Osteocyte (in vitro differentiated cells): ENCODE measurements at places on chromosomes 1 and 21. TPM values are rescaled to one million over a fixed set of nuclear protein-coding genes. Genes with fewer than 3 reads are reported as not detected.

Gene BCL2L15
- 0.81 and 1.6 TPM in 2 replicates for total RNA-seq

Gene OPRD1
- total RNA-seq = 0.27 and 0.34 TPM in 2 replicates

Gene ACTL8
- total RNA-seq = not detected in 2 replicates

GRCh38 chr21:15241997-15242736, 177.4 kb upstream of the NRIP1 start:
- DNase-seq = no peak

GRCh38 chr1:55331351-55331750, 116.2 kb upstream of the USP24 start:
- DNase-seq = no peak

- no peak for DNase-seq
These were observed 618.4 kb upstream of the USP24 start for GRCh38 chr1:55833529-55834091.

DNA sequence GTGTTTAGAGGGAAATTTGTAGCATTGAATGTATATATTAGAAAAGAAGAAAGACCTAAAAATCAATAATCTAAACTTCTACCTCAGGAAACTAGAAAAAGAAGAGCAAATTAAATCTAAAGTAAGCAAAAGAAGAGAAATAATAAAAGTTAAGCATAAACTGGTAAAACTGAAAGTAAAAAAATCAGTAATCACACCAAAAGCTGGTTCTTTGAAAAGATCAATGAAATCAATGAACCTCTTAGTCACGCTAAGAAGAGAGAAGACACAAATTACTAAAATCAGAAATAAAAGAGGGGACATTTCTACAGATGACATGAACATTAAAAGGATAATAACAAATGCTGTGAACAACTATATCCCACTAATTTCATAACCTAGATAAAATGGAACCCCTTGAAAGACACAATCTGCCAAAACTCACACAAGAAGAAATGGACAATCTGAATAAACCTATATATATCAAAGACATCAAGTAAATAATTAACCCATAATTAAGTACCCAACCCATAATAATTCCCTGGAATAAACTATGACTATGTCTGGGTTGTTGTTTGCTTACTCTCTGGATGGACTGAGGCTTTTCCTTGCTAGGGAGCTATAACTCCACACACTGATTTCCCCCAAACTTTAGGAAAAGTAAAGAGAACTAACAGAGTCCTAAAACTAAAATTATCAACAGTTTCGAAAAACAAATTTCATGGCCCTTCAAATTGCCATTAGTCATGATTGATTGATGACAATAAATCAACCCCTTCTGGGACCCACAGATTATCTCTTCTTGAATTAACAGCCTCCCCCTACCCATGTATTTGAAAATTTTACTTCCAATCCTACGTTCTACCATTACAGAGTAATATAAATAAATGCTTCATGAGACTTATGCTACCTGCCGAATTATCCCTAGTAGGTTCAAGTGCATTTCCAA, 2.8 kb upstream of the CDC73 start:
- DNase-seq = no peak

- DNase-seq = no peak
These were observed 96.4 kb upstream of the RAB3GAP2 start for GRCh38 chr1:220368352-220369265.

DNA sequence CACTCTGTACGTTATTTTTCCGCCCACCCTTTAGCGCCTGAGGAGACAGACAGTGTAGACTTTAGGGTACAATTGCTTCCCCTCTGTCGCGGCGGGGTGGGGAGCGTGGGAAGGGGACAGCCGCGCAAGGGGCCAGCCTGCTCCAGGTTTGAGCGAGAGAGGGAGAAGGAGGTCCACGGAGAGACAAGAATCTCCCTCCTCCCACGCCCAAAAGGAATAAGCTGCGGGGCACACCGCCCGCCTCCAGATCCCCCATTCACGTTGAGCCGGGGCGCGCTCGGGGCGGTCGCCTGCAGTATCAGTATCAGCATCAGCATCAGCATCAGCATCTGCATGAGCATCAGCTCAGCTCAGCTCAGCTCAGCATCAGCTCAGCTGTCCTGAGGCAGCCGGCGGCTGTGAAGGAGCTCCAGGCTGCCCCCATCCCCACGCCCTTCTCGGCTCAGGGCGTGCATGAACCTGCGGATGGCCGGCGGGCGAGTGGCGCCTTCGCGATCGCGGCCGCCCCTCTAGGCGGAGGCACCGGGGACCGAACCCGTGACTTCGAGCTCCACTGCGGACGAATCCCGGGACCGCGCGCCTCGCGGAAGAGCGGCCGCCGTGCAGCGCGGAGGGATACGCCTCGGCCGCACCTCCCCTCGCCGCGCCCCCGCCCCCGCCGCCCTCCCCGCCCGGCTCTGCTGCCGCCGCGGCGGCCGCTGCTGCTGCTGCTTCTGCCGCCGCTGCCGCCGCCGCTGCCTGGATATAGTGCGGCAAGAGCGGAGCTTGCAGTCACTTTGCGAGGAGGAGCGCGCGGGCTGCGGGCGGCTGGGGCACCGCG, at the start of gene NCAM2:
TSS of gene NCAM2 (plus strand) at position 774 of the 820 bp plus-strand sequence.
- peak; percentile 91 for DNase-seq

DNA sequence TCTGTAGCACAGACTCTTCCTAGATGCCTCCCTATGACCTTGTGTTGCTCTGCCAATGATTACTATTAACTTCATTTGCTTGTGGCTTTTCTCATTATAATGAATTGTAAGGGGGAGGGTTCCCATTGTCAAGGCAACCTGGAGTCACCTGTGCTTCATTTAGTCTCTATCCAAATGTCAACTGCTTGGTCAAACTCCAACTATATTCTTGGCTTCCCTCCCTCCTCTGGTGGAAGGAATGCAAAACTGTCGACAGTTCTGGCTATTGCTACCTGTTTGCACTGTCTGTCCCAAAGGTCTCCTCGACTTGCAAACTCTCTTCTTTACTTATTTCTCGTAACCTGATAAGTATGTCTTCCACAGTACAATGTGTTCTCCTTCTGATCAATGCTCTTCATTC, 100.3 kb downstream of the CACNA1E start:
- no peak for DNase-seq

GRCh38 chr1:202200112-202200548, 6.5 kb downstream of the LGR6 start:
- DNase-seq = no peak
